Activated T-helper 9 cell treated with anti-CD3 and anti-CD28 coated beads, Interleukin-2, amount 50 U/mL, for 16 hours (primary cell): ENCODE measurements at places on chromosomes 1 and 21.

- no peak for DNase-seq
Observed at GRCh38 chr1:44792736-44793502, 4.9 kb upstream of the BEST4 start.

GRCh38 chr1:181485287-181486097, 2.2 kb downstream of the CACNA1E start:
- no peak for DNase-seq

DNA sequence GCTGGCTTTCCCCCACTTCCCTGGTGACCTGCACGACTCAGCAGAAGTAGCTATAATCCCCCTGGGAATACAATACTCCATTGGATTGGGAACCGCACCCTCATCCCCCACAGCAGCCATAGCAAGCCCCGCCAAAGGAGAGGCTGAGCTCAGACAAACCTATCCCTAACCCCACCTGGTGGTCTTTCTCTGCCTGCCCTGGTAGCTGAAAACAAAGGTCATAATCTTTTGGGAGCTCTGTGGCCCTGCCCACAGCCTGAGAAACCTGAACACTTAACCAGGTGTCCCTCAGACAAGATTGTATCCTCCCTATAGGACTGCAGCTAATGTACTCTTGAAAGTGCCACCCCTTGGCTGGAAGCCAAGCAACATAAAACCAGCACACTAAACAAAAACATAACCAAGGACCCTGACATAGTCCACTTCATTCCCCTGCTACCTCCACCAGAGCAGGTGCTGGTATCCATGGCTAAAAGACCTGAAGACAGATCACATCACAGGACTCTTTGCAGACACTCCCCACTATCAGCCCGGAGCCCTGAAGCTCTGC, 71.6 kb upstream of the RUNX1 start:
- no peak for DNase-seq

DNA sequence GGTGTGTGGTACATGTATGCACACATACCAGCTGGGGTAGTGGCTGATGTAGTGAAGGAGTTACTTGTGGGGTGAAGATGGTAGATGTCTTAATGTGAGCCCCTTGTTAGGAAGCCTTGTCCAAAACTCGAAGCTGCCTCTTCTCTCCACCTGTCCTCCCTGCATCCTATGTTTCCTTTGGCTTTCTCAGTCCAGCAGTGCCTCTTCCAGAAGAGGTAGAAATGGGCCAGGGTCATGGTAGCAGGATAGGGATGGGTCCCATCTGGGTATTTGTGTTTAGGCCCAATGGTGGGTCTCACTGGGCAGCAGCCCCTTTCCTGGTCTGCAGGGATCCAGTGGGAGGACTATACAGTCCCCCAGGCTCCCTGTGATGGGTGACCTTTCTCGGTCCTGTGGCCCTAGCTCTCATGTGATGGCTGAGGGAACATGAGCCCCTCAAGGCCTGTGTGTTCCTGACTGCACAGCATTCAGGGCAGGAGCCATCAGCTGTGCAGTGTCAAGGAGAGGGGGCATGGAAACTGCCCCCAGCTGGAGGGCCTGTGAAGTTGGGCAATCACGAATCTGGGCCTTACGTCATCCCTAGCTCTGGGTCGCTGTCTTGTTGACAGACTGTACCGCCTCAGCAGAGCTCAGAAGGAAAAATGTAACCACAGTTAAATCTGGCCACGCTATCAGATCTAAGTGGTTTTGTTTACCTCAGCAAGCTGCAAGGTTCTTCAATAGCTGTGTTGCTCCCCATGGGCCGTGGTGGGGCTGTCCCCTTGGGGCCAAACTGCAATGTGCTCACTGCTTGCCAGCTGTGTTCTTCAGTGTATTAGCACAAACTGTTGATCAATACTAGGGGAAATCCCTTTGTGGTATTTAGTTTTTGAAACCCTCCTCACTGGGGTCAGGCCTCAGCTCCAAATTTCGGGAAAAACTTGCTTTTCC, 82.7 kb downstream of the NOS1AP start:
- no peak for DNase-seq

DNA sequence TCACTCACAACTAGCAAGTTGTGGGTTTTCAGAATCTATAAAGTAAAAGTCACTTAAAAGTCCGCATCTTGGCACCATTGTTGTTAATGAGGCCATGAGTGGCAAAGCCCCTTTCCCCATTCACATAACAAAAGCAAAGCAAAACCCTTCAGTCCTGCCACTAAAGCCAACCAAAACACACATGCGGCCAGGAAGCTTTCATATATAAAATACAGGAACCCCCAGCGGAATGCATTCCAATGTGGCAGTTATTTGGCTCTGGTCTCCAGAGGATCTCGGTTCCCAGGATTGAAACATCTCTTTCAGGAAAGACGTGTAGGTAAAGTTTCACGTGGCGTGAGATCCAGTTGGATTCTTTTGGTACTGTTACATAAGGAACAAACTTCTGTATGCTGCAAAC, 2.5 kb upstream of the LBR start:
- no peak for DNase-seq

- no peak for DNase-seq
Observed at GRCh38 chr1:39849203-39849602, 34.1 kb downstream of the TRIT1 start.
